Right hindlimb (tissue), 1 donor: ENCODE measurements at places on chromosomes 5 and 9.

DNA sequence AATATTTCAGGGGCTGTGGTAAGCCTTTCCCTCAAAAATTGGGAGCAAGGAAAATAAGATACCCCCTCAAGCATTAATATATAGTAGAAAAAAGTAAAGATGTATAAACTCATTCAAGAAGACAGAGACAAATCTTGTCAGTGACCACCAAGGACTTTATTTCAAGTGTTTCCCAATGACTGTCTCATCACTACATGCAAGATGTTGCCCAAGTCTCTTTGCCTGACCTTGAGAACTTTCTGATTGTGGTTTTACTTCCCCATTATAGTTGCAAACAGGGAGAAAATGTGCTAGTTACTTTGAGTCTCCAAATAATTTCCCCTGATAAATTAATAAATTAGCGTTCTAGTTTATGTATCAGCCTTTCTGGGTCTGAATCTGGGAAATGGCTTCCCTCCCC, 4.0 kb upstream of the SLC46A2 start:
- no peak for DNase-seq

- no peak for DNase-seq
Measured at GRCh38 chr9:69497816-69498215, 172.8 kb downstream of the ENTREP1 start.

GRCh38 chr5:74966141-74967026, 86.0 kb downstream of the GCNT4 start:
- DNase-seq: no peak

DNA sequence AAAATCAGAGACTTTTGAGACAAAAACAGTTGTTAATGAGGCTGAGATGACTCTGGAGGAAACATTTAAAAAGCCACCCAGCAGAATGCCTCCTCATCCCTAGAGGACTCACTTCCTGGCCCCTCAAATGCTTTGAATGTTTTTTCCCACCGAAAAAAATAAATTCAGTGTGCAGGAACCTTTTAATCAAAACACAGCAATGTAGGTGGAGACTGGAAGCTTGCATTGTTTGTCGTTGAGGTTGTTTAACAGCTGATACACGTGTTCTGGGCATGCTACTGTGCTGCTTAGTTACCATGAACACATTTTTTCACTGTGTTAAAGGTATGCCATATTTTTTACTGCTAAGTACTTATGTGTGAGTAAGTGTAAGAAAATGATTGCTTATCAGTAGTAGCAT, 65.7 kb upstream of the ADCY2 start:
- DNase-seq: no peak

GRCh38 chr5:32261198-32261597, 51.5 kb downstream of the MTMR12 start:
- no peak for DNase-seq

DNA sequence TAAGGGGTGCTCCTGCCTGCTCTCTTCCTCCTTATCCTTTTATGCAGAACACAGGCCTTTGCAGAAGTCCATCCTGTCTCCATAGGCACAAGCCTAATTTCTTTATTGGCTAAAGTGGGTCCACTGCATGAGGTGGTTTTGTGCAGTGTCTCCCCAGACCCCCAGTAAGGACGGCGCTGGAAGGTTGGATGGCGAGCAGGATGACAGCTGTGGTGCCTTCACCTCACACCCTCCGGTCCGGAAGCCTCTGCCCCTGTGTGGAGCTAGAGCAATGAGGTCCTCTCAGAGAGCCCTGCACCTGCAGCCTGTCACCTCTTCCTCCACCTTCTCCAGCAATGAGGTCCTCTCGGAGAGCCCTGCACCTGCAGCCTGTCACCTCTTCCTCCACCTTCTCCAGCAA, 393.7 kb upstream of the IRX1 start:
- DNase-seq: no peak

GRCh38 chr9:137315581-137316011, 13.5 kb upstream of the NRARP start:
- DNase-seq: peak; percentile 26

DNA sequence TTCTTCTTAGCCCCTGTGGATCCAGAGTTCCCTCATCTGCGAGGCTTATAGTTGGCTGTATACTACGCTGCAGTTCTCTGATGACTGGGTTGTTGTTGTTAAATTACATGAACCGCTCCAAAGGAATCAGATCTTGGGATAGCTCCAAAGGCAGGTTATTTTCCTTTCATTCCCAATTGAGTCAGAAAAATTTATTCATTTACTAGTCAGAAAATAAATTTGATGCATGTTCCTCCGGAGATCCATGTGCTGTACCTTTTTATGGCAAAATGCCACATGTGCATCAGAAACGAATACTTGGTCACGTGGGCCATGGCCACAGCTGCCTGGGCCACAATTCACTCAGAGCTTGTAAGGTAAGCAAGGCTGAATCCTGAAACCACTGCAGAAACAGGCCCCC, 304.0 kb downstream of the NR2F1-AS1 start:
- no peak for DNase-seq
